ENCODE measurements at places on chromosomes 6 and 20. TPM values are rescaled to one million over a fixed set of nuclear protein-coding genes. Genes with fewer than 3 reads are reported as not detected.
A peak's percentile ranks its signal among the peaks of the same experiment; 100 is the strongest.

Gene GNRH2
- not detected for total RNA-seq

Gene PGC
- total RNA-seq = not detected

Gene DAAM2
- total RNA-seq = 1.7 TPM

Gene NRSN1
- total RNA-seq = not detected

Gene CGA
- total RNA-seq = 0.13 TPM

Gene SIRPG
- 0.03 TPM for total RNA-seq

- DNase-seq = peak; percentile 43
These were observed 85.2 kb upstream of the PHACTR3 start for GRCh38 chr20:59518881-59519706.

GRCh38 chr20:2691127-2691526, 1.5 kb upstream of the EBF4 start:
- no peak for DNase-seq

DNA sequence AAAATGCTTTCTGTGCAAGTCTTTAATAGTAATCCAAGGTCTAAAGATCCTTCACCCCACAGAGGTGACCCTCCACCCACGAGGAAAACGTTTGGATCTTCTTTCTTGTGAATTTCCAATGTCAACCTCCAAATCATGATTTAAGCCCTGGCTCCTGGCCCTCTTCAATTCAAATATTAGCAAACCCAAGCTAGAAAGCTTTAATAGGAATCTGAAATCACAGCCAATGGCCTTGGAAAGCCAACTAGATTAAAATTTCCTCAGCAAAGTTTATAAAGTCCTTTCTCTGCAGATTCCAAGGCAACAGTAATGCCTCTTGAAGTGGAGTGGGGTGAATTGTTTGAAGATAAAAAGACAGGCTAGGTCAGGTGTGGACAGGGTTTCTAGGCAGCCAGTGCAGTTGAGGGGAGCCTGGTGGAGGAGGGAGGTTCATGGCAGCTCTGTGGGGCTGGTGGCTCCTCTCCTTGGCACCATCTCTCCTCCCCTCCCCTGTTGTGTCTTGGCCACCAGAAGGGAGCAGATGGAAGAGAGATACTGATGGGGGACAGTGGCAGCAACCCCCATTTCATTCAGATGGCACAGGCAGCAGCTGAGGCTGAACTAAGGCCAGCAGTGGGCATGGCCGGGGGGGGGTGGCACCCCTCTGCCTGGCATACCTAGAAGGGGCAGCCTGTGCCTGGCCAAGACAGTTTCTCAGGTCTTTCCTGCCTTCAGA, 12.0 kb upstream of the UQCC2 start:
- no peak for DNase-seq

- no peak for DNase-seq
These were observed 40.4 kb upstream of the SGK1 start for GRCh38 chr6:134358320-134358719.

DNA sequence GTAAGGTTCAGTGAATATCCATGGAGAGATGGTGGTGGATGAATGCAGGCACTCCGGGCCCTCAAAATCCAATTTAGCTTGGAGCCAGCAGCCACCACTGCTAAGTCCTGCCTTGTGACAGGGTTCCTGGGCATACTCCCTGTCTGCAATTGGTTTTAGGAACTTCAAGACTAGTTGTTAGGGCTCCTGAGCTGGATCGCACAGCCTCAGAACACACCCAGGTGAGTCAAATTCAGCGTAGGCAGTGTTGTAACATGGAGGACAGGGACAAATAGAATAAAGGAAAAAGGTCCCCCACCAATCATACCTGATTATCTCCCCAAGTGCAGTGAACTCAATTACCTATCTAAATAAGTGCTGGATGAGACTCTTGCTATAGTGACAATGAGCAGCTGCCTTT, 74.6 kb downstream of the PERP start:
- DNase-seq = no peak

DNA sequence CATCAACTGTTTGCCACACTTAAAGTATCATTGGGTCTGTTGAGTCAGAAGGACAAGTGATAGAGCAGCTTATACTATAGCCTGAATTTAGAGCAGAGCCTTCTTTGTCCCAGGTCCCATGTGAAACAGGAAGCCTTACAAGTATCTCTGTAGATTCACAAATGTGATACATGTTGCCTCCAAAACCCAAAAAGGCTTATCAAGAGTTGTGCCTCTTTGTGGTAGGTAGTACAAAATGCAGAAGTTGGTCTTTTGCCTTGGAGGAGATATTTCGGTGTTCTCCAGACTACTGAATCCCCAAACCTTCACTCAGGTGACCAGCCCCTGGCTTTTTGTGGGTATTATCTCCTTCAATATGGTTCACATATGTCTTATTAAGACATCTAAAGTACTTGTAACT, 172.8 kb upstream of the PROKR2 start:
- DNase-seq = no peak

DNA sequence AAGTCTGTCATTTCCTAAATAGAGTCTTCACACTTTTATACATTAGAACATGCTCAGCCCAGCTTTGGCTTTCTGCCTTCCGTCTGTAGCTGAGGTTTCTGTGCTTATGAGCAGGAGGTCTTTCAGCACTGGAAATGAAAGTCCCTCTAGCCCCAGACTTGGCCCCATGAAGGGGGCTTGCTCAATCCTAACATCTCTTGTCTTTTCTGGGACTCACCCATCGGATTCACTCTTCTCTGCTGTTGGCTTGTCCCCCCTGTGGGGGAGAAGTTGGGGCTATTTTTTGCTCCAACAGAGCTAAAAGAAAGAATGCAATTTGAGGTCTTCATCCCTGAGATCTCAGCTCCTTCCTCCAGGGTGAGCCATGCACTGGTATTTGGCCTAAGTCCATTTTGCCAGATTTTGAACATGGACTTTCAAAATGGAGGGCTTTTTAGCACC, 177.7 kb downstream of the MRPL14 start:
- DNase-seq = no peak

DNA sequence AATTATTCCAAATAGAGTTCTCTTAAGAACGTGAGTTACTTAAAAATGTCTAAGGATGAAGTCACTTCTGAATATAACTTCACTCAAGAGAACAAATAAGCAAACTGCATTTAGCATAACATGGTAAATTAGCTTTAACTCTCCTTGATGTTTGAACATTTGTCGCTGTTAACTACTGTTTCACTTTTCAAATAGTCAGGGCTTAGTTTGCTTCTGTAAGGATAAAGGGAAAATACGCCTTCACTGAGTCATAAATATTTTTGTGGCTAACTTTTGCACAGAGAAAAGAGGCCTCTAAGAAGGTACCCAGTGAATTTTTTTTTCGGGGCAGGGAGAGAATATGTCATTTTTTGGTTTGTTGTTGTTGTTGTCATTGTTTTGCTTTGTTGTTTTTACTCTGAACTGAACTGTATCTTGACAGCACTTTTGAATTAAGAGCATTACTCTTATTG, 8.1 kb downstream of the PTPN1 start:
- peak; percentile 45 for DNase-seq

GRCh38 chr20:33178726-33179125, 10.8 kb downstream of the BPIFA2 start:
- no peak for DNase-seq
